ENCODE measurements at places on chromosomes 2 and 18.

- no peak for DNase-seq
These were observed 54.1 kb downstream of the CPO start for GRCh38 chr2:206993396-206993911.

DNA sequence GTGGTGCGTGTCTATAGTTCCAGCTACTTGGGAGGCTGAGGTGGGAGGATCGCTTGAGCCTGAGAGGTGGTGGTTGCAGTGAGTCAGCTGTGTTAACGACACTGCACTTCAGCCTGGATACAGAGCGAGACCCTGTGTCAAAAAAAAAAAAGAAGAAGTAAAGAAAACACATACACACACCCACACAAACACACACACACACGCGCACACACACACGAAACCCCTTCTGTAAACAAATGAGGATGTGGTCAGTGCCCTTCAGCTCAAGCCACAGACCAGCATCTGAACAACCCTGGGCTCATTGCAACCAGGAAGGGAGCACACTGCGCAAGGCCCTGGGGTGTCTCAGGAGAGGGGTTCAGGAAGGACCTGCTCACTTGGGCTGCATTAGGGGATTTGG is 47.9 kb upstream of the KCNF1 start:
- no peak for DNase-seq

- no peak for DNase-seq
These were observed 18.5 kb downstream of the THSD7B start for GRCh38 chr2:136783856-136784255.

- DNase-seq: no peak
These were observed 30.3 kb downstream of the SOCS6 start for GRCh38 chr18:70319187-70319586.

DNA sequence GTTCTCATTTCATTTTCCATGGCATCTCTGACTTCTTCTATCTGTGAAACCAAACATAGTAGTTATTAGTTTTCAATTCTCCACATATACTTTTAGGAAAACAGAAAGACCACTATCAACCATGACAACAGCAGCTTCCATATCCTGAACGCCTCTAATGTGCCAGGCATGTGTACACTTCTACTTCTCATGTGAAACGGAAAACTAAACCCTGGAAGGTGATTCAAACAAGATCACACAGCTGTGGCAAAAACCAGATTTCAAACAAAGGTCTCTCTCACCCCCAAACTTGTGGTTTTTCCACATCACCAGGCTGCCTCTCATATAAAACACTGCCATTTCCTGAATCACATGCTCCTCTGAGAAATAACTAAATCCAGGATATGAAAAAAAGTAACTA is 41.8 kb downstream of the PTCD3 start:
- DNase-seq: no peak

- DNase-seq: no peak
These were observed 1.0 kb downstream of the CHRNG start for GRCh38 chr2:232540441-232541041.

DNA sequence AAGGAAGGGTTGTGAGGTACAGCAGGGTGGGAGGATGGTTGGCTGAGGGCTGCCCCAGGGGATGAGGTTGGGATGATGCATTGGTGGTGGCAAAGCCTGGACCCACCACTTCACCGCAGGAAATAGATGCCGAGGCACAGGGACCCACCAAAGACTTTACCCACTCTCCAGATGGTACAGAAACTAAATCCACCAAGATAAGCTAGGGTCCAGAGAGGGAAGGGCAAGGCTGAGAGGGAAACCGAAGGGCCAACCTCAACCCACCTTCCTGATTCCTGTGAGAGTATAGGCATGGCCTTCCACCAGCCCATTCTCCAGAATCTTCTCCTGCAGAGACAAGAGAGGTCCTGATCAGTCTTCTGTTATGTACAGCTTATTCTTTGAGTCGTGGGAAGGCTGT is 18.1 kb downstream of the CAPN14 start:
- DNase-seq: no peak

DNA sequence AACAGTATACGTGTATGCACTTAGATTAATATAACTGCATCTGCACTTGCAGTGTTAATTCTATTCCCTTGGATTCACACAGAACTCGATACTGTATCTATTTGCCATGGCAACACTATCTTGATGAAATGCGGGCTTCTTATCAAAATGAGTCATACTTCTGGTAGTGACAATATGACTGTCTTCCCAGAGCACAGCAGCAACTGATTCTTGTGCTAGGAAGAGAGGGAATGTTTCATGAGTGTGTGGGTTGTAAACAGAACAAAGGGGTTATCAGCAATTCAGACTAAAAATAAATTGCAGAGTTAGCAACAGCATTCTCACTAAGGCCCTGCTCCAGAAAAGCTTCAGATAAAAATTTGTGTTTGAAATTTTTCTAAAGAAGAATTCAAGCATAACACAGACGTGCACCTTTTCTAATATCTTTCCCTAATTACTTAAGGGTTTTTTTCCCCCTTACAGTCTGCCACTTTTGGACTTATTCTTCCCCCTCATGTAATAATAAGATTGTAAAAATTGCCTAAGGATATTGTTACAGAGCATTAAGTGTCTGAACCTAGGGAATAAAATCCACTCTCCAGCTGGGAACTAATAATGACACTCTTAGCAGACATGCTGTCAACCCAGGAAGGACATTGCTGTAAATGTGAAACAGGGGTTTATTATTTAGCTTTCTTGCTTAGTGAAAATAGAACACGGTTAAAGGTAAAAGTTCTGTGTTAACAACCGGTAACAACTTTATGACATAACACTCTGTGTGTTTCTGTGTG is 99.9 kb upstream of the SLC38A11 start:
- DNase-seq: no peak

GRCh38 chr2:47091118-47091517 is 64.0 kb downstream of the STPG4 start:
- DNase-seq: no peak

- DNase-seq: no peak
These were observed 55.6 kb downstream of the ITGB6 start for GRCh38 chr2:160144280-160144990.

DNA sequence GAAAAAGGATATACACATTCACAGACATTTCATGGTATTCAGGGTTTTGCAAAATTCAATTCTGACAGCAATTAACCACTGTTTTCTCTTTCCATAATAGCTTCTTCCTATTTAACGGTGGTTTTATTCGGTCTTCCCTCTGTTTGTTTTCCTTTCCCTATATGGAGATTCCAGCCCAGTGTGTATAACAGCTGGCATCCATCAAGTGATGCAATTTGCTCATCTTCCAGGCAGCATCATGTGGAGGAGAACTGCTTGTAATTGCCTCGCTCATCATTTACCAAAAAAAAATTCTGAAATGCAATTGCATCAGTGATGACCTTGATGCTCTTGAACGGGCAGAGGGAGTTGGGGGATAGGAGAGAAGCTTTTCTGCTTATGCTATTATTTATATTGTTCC is 165.9 kb upstream of the PGAP1 start:
- DNase-seq: no peak

- no peak for DNase-seq
These were observed 127.8 kb downstream of the CERS6 start for GRCh38 chr2:168583710-168584521.

DNA sequence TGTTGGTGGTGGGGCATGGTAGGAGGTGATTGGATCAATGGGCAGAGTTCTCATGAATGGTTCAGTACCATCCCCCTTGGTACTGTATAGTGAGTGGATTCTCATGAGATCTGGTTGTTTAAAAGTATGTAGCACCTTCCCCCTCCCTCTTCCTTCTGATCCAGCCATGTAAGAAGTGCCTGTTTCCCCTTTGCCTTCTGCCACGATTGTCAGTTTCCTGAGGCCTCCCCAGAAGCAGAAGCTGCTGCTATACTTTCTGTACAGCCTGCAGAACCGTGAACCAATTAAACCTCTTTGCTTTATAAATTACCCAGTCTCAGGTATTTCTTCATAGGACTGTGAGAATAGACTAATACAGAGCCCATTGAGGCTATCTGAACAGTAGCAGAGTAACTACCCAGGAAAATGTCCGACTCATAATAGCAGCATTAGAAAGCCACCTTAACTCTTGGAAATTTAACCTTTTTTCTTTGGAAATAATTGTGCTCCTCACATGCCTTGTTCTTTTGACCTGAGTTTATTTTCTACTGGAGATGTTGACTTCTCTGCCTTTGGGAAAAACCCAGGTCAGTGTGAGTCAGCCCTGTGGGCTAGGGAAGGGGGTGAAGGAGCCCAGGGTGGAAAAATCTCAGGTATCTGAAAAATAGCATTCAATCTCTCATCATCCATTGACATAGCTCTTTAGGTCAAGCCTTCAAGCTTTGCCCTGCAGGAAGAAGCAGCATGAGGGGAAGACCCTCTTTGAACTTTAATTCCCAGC is 18.1 kb downstream of the CYP1B1 start:
- no peak for DNase-seq

GRCh38 chr2:139518321-139518720 is 738.1 kb upstream of the NXPH2 start:
- no peak for DNase-seq

GRCh38 chr2:42762823-42763804 is 821 bp downstream of the OXER1 start:
- DNase-seq: peak; percentile 45

- DNase-seq: no peak
These were observed 210.9 kb downstream of the MYCN start for GRCh38 chr2:16151281-16151570.

- no peak for DNase-seq
These were observed 135.4 kb downstream of the L3MBTL4 start for GRCh38 chr18:6279308-6279707.

GRCh38 chr18:78632111-78632541 is 347.5 kb upstream of the SALL3 start:
- no peak for DNase-seq

DNA sequence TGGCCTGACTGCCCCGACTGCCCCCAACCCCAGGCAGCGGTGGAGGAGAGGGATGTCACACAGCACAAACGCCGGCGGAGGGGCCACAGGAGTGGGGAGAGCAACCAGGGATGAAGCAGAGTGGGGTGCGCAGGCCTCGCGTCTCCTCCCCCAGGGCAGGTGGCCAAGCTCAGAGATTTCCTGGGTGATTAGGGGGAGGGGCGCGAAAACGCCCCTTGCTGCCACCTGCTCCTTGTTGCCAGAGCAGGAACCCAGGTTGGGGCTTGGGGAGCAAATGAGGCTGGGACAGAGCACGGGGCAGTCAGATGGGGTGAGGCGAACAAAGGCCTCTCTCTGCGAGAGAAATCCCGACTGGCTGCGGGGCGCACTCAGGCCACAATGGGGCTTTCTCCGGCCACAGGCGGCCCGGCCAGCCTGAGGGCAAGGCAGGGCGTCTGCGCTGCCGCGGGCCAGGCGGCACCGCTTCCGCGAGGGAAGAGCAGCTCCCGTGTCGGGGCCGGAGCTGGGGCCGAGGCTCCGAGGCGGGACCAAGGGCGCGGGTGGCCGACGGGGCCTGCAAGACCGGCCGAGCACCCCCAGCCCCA is 11.5 kb downstream of the TEX44 start:
- DNase-seq: peak; percentile 84

- peak; percentile 84 for DNase-seq
These were observed 203.3 kb downstream of the TCF4 start for GRCh38 chr18:55384551-55385275.

- peak; percentile 71 for DNase-seq
These were observed 12.7 kb upstream of the CDH19 start for GRCh38 chr18:66616523-66616983.

DNA sequence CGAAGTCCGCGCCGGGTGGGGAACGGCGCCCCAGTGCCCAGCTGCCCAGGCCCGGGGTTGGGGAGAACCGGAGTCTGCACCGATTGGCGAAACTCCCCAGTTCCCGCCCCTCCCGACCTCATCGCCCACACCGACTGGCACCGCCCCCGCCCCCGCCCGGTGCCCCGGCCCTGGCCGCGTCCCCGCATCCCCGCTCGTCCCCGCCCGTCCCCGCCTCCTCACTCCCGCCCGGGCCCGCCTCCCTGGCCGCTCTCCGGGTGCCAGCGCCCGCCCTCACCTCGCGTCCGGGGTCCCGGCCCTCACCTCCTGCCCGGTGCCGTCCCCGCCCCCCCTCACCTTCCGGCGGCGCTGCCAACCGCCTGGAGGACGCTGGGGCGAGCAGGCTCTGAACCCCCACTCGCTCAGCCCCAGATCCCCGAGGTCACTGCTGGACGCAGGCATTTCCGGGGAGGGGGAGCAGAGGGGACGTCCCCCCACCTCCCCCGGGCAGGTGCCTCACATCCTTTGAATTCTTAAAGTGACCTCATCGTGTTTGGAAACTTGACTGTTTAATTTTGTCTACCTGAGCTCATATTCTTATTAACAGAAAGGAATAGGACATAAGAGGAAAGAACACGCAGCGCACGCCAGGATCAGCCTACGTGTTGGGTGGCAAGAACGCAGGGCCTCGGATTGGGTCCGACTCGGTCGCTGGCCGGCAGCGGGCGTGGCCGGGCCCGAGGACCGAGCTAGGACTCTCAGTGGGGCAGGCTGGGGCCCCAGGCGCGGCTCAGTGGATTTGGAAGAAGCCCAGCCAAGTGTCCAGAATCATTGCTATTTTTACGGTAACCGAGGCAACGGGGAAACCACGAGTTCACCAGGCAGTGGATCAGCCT is at the start of gene FAM110C:
FAM110C (minus strand) TSS at position 35 of the 875 bp plus-strand sequence. CDS start 120 bp downstream, outside the sequence.
- peak; percentile 86 for DNase-seq

DNA sequence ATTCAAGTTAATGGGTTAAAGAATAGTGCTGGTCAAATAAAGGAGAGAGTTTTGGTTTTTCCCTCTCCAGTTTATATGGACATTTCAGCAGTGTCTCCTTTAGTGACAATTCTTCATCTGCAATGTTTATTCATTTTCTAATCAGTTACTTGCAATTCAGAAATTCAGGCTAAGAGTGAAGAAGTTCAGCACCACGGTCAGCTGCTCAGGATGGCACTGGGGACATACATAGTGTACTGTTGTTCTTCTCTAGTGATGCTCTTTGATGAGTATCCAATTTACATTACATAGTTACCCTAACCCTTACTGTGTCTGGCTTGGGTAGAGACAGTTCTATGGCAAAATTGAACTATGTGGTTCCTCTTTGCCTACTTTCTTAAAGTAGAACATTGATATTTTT is 412.7 kb downstream of the CNTNAP5 start:
- peak; percentile 81 for DNase-seq

DNA sequence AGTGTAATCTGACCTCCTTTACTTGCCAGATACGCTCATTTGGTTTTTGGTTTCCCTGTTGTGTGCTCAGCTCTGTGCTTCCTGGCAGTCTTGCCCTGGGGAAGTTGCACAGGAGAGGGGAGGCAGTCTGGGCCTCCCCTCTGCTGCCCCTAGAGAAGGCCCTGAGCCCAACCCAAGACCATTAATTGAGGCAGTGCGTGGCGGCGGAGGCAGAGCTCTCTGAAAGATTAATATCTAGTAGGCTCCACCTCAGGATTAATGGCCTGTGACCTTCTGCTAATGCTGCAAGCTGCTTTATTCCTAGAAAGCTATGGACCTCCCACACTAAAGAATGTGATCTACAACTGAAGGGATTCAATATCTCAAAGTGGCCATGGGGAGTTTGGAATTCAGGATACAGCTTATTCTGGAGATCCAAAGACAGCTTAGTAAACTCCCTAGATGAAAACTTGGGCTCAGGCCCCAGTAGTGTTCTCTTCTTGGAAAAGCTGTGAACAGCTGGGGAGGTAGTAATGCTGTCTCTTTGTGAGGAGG is 41.4 kb upstream of the MAPRE2 start:
- peak; percentile 43 for DNase-seq

GRCh38 chr2:25268139-25268538 is 73.6 kb downstream of the DNMT3A start:
- no peak for DNase-seq

All from endodermal cell (in vitro differentiated cells).